ENCODE measurements at places on chromosomes 4 and X. TPM values are rescaled to one million over a fixed set of nuclear protein-coding genes. Genes with fewer than 3 reads are reported as not detected.

DNA sequence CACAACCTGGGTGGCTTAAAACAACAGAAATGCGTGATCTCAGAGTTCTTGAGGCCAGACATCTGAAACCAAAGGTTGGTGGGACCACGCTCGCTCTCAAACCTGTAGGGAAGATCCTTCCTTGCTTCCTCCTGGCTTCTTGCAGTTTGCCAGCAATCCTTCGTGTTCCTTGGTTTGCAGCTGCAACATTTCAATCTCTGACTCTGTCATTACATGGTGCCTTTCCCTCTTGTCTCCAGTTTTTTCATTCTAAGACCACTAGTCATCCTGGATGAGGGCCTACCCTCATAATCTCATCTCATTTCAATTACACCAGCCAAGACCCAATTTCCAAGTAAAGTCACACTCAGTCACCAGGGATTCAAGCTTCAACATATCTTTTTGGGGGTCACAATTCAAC, 388.0 kb downstream of the GPM6A start:
- no peak for DNase-seq
- no peaks in the 10 kb centered on the region for H3K27me3 ChIP-seq
- H3K4me1 ChIP-seq, result peaks cover 12% of the 10 kb centered on the region

The DKK2 gene
- not detected for total RNA-seq

The SPANXB1 gene
- total RNA-seq, result 31.4 TPM

DNA sequence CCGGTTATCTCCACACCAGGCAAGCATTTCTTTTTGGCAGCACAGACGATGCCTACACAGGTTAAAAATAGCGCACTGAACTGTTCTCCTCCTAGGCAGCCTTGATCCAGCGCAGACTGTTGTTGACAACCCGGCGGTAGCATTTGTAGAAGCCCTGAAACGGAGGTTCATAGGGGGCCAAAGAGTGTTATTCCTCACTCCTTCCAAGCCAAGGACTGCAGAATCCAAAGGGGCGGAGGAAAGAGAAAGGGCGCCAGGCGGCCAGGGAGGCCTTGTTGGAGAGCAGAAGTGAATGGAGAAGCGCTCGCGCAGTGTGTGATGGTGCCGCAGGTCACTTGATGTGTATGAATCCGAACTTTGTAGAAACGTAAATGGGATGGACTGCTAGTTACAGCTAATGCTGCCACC, 82.7 kb downstream of the TENM3 start:
- no peaks in the 10 kb centered on the region for H3K4me1 ChIP-seq
- DNase-seq, result no peak
- 0 out of 2 replicates have a peak, but pooled peaks cover 5% of the 10 kb centered on the region for H3K27me3 ChIP-seq
- H3K4me3 ChIP-seq, result no peak overlapping the region
- no peaks in the 10 kb centered on the region for H3K36me3 ChIP-seq
- H3K27ac ChIP-seq, result no peak overlapping the region

The RAI2 gene
- total RNA-seq, result not detected
